Right lung (tissue), 10 donors: ENCODE measurements at places on chromosomes 7 and 10. TPM values are rescaled to one million over a fixed set of nuclear protein-coding genes. Genes with fewer than 3 reads are reported as not detected.

DNA sequence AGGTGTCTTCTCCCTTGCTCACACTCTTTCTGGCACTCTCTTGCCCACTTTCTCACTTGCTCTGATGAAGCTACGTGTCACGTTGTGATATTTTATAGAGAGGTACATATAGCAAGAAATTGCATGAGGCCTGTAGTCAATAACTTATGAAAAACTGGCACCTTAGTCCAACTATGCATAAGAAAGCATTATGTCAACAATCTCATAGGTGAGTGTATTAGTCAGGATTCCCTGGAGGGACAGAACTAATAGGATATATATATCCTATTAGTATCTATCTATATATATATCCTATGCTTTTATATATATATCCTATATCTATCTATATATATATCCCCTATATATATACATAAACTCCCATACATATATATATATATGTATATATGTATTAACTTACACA lies 18.8 kb upstream of the MDFIC start:
- no peak for DNase-seq

DNA sequence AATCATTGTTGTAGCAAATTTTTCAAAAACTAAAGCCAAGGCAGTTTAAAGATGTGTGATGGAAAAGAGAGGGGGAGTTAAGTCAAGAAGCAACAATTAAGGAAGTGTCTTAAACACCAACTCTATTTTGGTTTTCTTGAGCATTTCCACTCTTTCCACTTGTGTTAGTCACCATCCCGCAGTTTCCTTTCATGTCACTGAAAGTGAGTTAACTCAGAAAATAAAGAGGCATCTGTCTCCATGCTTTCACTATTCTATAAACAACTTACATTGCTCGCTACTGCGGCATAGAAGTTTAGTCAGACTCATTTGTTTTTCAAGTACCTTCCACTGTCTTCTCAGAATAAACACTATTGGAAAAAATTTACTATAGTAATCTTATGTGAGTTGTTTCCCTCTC lies 284.9 kb upstream of the SEMA3D start:
- DNase-seq: no peak

GRCh38 chr10:29199339-29199738 lies 89.5 kb upstream of the LYZL1 start:
- DNase-seq: no peak

GRCh38 chr10:59107147-59107546 lies 69.3 kb upstream of the PHYHIPL start:
- no peak for DNase-seq

The AEBP1 gene
- 40.9 TPM for polyA plus RNA-seq

- DNase-seq: no peak
Measured at GRCh38 chr10:86654411-86655172, at the start of gene OPN4. Gene OPN4 (plus strand): TSS chr10:86654547. CDS start chr10:86654784, 237 bp downstream.

DNA sequence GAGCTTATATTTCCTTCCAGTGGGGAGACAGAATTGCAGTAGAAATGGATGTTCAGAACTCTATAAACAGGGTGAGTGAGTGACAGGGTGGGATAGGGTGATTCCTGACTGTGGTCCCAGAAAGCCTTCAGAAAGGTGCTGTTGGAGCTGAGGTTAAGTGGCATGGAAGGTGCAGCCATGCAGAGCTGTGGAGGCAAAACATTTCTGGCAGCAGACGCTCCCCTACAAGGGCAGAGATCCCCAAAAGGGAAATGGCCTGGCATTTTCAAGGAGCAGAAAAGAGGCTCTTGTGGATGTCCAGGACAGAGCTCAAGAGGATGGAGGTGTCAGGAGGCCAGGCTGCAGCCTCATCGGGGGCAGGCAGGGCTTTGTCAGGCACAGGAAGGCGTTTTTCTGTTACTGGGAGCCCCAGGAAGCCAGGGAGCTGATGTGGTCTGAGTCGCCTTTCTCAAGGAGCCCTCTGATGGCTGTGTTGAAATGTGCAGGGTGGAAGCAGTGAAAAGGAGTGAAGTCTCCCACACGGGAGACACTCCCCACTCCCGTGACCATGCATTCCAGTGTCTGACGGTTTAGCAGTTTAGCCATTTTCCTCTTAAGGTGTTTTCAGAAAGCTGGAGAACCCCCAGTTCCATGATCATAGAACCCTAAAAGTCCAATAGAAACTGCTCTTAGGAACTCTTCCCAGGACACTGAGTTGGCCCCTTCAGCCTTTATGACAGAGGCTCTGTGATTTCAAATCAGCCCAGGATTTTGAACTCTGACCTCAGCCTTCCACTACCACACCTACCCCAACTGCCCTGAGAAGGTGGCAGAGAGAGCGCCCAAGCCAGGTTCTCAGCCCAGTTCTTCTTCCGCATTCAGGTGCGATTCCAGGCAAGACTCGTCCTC lies 96.2 kb downstream of the C10orf105 start:
- DNase-seq: no peak

The PPP1R17 gene
- polyA plus RNA-seq: not detected

The ELOVL3 gene
- 0.47 TPM for polyA plus RNA-seq

- DNase-seq: no peak
Measured at GRCh38 chr10:62961951-62962523, 145.9 kb upstream of the EGR2 start.

GRCh38 chr10:84258034-84258695 lies 13.3 kb downstream of the RGR start:
- no peak for DNase-seq

DNA sequence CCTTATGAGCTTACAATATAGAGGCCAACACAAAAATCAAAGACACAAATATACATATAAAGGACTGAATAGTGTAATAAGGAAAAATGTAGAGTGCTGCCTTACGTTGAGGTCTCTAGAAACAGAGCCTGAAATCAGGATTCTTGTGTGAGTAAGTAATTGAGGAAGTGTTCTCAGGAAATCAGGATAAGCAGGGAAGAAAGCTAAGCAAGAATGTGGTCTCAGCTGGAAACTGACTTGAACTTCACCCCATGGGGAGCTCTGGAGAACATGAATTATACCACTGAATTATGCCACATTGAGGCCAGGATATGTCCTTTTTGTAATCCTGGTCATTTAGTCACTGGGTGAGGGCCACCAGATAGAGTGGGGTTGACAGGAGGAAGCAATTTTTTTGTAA lies 191.9 kb downstream of the ETV1 start:
- no peak for DNase-seq

DNA sequence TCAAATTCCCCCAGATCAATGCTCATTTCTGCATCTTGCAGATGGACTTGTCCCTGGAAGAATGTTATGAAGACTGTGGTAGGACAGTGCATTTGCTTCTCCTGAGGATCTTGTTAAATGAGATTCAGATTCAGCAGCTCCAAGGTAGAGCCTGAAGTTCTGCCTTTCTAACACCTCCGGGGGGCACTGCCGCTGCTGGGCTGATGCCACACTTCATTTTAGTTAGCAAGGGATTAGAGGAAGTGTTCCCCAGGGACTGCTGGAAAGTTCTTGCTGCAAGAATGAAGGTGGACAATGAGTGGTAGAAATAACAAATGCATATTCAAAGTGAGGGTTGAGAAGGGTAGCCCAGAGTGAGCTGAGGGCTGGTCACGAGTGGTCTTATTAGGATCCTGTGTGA lies 434.3 kb upstream of the AKR1E2 start:
- DNase-seq: no peak

- no peak for DNase-seq
Measured at GRCh38 chr7:93442478-93443224, 131.9 kb downstream of the CALCR start.

The NPY4R2 gene
- not detected for polyA plus RNA-seq

DNA sequence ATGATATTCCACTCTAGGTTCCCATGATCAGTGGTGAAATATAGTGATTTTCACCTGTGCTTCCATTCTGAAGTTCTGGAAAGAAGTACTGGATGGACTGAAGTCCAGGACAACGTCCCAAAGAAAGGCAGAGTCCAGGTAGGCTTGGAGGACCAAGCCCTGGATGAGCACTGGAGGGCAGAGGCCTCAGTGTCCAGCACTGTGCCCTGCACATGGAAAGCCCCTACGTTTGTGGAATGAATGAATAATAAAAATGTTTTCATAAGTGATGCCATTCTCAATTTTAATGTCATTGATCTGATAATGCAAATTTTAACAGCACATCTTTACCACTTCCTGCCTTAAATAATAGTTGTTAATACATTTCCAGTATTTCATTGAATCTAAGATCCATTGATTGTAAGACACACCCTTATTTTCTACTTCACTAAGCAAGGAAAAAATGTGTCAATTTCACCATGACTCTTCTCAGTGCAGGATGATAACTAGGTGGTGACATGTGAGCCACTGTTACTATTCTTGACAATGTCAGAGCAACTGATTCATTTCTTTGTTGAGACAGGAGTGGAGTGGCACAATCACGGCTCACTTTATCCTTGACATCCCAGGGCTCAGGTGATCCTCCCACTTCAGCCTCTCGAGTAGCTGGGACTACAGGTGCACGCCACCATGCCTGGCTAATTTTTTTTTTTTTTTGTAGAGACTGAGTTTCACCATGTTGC lies 35.2 kb downstream of the ZNF783 start:
- DNase-seq: no peak

DNA sequence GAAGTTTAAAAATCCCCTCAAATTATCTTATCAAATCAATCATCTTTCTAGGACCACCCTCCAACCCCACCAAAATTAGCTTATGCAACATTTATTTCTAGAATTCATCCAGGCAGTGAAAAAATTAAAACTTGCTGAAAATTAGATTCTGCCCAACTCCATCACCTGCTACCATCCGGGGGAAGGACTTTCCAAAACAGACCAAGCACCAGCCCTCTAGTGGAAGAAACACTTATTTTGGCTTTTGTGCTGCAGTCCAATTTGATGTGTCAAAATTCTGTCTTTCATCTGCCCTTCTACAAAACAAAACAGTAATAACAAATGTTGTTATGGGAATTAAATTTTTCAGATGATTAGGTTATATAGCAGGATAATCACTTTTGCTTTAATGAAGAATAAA lies 35.1 kb downstream of the GCC1 start:
- no peak for DNase-seq

The TAC1 gene
- polyA plus RNA-seq: not detected

The DGKI gene
- polyA plus RNA-seq: 0.61 TPM
